NT2/D1 (cell line): ENCODE measurements at places on chromosomes 16 and 17.

GRCh38 chr16:57255686-57256415, 10.8 kb downstream of the ARL2BP start:
- no peak for DNase-seq

DNA sequence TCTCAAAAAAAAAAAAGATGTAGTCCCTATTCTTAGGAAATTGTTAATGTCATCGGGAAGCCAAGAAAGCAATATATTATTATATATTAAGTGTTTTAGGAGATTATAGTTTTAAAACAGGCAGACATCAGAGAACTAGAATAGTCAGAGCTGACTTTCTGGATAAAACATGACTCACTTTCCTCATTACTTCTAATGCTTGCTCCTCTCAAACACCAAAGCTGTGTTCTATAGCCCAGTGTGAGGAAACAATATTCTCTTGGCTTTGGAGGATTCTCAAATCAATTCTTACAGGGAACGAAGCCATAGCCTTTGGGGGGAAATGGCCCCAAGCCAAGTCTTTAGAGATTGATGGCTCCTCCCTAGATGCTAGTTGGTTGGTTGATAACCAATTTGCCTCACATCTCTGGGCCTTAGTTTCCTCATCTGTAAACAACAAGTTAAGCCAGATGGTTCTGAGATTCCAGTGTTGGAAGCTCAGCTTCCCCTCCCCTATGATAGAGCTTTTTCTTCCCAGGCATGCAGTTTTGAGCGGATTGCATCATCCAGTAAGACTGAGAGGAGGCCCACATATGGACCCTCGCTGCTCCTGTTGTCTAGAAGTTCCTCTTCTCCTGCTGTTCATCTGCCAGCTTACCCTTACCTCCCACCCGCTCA, 12.4 kb downstream of the NMT1 start:
- no peak for DNase-seq

DNA sequence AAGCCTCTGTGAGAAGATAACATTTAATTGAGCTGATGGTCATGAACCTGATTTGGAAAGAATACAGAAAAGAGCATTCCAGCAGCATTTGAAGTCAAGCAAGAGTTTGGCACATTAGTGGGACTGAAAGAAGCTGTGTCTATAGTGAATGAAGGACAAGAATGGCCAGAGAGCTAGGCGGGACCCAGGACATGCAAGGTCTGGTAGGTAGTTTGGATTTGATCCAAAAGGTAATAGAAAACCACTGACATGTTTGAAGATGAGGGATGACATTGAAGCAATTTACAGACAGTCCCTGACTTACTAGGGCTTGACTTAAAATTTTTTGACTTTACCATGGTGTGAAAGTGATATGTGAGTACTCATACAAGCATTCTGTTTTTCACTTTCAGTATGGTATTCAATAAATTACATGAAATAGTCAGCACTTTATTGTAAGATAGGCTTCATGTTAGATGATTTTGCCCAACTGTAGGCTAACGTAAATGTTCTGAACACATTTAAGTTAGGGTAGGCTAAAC, 7.6 kb downstream of the CYB5B start:
- no peak for DNase-seq

DNA sequence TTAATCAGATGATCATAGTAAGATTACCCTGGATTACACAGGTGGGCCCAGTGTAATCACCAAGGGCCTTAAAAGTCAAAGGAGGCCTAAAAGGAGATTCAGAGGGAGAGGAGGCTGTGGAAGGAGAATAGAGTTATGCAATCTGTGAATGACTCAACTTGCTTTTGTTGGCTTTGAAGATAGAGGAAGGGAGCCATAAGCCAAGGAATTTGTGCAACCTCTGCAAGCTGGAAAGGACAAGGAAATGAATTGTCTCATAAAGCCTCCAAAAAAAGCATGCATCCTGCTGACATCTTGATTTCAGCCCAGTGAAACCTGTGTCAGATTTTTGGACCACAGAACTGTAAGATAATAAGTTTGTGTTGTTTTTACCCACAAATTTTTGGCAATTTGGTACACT, 109.6 kb downstream of the CNTNAP4 start:
- DNase-seq, result no peak

GRCh38 chr17:81065500-81065899, 30.5 kb downstream of the BAIAP2 start:
- DNase-seq, result no peak

GRCh38 chr17:57924677-57925076, 30.5 kb downstream of the CUEDC1 start:
- DNase-seq, result no peak

DNA sequence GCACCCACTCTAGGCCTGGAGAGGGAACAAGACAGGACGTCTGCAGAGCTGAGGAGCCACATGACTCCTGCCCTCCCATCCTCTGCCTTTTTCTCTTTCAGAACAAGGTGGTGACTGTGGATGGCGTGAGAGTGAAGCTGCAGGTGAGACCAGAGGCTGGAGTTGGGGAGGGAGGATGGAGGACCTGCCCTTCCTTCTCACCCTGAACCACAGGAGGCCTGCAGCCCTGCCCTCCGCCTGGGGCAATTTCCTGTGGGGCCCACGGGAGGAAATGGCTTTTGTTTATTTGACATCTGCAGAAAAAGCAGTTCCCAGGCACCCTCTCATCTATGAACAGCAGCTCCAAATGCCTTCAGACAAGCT, 5.1 kb downstream of the RAB37 start:
- DNase-seq, result no peak

DNA sequence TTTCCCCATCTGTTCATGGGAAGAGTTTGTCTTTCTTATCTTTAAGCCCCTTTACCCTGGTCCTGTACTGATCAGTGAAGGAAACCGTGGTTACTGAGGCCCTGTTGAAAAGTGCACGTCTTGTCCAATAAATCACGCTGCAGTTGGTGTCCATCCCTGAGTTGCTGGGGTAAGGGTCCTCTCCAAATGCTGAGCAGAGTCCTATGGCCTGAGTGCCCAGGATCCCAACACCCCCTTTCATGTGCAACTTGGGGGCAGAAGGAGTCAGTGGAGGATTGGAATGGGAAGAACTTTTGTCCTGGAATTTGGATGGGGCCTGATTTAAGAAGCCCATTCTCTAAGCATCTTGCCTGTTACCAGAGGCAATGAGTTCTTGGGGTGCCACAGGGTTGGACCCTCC, 7.0 kb upstream of the TBX2 start:
- no peak for DNase-seq

- no peak for DNase-seq
Measured at GRCh38 chr16:67260426-67261063, 11.8 kb downstream of the SLC9A5 start.

DNA sequence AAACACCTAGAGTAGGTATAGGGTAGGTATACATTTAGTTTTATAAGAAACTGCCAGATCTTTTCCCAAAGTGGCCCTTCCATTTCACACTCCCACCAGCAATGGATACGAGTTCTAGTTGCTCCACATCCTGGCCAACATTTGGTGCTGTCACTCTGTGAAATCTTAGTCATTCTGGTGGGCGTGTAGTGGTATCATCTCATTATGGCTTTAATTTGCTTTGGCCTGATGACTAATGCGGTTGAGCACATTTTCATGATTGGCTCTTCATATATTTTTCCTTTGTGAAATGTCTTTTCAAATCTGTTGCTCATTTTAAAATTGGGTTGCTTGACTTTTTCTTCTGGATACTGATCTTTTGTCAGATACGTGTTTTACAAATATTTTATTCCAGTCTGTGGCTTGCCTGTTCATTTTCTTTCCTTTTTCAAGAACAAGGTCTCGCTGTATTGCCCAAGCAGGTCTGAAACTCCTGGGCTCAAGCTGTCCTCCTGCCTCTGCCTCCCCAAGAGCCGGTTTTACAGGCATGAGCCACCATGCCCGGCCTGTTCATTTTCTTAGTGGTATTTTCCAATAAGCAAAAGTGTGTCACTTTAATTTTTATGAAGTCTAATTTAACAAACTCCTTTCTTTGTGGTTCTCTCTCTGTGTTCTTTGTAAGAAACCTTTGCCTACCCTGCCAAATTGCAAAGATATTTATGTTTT, 192.4 kb downstream of the SEC14L1 start:
- DNase-seq, result no peak

GRCh38 chr16:11249233-11250061, 6.6 kb downstream of the SOCS1 start:
- DNase-seq, result no peak

- no peak for DNase-seq
Measured at GRCh38 chr16:87431926-87432325, 39.8 kb downstream of the MAP1LC3B start.

DNA sequence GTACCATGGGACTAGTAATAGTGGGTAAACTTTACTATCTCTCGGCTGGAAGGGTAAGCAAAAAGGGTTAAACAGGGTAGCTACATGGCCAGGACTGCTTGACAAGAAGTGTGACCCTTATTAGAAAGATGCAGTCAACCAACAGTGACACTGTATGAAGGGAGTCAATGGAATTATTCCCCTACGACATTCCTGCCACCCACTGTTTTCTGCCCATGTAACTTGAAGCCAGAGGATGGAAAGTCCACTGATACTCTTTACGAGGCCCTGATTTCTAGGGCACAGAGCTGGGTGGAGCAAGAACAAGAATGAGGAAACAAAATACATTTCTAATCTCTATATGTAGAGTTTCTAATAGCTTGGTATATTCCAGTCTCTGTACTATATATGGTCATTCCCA, 1102.5 kb downstream of the CDH11 start:
- DNase-seq, result no peak

DNA sequence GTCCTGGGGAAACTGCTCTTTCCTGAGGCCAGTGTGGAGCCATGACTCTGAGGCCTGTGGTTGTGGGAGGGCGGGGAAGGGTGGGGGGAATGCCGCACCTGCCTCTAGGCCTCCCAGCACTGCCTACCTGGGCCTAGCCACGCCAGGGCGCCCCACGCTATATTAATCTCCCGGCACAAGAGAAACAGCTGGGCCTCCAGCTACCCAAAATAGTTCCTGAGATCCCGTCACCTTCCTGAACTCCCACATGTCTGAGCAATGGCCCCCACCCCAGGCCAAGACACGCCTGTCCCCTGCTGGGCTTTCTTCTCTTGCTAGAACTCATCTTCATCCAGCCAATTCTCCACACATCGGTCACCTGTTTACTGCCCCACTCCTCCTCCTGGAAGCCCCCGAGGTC, 13.0 kb upstream of the MTSS2 start:
- no peak for DNase-seq

GRCh38 chr16:65121870-65122723, at the start of gene CDH11:
Gene CDH11 (minus strand): TSS chr16:65122063. CDS start chr16:65004869, 117,194 bp downstream.
- DNase-seq, result peak; percentile 50

- DNase-seq, result no peak
Measured at GRCh38 chr17:80738020-80738808, 193.6 kb downstream of the RPTOR start.

DNA sequence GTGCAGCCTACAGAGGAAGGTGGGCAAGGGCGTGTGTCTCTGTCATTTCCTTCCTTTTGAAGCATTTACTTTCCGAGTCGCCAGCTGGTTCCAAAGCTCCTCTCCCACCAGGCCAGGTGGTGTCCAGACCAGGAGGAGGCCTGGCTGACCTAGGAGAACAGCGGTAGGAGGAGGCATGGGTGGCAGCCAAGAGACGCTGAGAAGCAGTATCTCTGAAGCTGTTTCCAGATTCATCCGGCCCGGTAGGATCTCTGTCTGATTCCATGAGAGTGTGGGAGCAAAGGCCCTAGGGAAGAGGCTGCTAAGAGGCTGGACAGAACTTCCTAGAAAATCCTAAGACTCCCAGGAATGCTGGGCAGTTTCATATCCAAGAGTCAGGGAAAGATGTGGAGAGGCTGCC, 20.3 kb downstream of the MEOX1 start:
- DNase-seq, result no peak

DNA sequence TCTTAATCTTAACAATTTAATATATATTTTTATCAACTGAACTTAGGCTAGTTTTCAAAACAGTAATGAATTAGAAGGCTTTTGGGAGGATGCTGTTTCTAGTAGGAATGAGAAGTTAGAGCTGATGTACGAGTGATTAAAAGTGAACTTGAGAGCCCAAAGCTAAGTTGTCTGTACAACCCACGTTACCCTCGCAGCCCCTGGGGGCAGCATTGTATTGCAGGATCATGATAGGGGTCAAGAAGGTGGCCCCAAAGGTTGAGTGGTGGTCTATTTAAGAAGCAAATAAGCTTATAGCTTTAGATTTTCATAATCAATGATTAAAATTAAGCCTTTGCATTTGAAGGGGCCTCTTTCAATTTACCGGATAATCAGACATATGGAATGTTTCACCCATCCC, 33.7 kb upstream of the ALDH3A2 start:
- no peak for DNase-seq

DNA sequence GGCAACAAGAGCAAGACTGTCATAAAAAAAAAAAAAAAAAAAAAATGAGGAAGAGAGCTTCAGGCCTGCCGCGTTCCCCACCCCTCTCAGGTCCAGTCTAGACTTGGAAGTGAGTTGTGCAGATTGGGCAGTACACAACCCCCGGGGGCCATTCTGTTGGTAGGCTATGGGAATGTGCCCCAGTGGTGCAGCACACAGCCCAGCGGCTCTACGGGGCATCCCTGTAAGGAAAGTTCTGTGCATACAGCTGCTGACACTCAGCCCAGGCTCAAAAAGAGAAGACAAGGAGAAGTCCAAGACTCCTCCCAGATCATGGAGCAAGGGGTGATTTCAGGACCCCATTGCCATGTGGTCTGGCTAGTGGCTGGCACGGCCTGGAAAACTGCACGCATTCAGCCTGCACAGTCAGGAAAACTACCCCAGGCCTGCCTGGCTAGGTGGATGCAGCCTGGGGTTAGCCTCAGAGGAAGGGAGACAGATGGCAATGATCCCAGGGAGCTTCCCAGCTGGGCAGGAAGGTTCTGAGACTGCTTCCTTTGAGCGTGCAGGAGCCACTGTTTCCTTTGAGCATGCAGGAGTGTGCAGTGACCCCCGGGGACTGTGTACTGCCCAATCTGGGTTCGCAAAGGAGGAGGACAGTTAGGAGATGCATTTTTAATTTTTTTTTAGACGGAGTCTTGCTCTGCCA, 44.8 kb downstream of the PECAM1 start:
- no peak for DNase-seq

- DNase-seq, result no peak
Measured at GRCh38 chr17:76304226-76305134, 3.6 kb downstream of the QRICH2 start.

DNA sequence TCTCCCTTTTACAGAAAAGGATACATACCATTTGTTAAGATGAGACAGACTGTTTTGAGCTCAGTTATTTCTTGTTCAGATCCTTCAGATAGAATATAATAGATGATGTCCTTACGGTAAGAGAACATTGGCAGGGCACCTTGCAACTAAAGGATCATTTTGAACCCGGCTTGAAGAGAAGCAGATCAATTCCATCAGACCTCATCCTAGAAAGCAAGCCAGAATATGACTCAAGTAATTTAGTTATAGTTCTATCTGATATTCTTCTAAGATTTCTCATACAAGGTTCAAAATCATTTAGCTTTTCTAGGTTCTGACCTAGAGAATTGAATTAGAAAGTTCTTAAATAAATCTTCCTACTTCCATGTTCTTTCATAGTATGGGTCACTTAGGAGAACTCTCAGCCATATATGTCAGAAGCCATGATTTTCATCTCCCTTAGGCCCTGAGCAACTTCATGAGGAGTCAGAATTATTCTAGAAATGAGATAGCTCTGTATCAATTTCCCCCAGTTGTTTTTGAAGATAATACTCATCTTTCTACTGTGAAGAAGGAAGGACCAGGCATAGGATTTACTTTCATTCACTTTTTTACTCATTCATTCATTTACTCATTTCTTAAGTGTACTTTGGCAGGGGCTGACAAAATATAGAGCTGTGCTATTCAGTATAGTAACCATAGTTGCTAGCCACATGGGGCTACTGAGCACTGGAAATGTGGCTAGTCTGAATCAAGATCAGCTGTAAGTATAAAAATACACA, 2.5 kb upstream of the CMTM1 start:
- DNase-seq, result no peak
